IPS DF 6.9 (cell line): ENCODE measurements at places on chromosomes 2 and 18.

GRCh38 chr2:55282110-55282917 lies 13.3 kb upstream of the MTIF2 start:
- DNase-seq, result no peak

- no peak for DNase-seq
Measured at GRCh38 chr2:29050591-29050990, 23.7 kb downstream of the PCARE start.

DNA sequence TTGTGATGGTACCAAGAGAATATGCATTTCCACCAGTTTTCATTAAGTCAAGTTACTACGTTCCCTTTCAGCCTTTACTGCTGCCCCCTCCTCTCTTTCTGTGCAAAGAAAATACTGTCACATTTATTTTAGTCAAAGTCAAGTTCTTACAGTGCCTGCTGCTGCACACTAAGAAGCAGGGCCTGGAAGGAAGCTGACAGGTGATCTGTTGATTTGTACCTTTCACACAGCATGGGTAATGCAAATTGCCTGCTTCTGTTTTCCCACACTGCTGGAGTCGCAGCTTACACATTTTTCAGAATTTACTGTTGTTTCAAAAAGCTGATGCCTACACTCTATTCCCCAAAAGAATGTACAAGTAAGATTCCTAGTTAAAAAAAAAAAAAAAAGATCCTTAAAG lies 48.7 kb upstream of the CD226 start:
- no peak for DNase-seq

DNA sequence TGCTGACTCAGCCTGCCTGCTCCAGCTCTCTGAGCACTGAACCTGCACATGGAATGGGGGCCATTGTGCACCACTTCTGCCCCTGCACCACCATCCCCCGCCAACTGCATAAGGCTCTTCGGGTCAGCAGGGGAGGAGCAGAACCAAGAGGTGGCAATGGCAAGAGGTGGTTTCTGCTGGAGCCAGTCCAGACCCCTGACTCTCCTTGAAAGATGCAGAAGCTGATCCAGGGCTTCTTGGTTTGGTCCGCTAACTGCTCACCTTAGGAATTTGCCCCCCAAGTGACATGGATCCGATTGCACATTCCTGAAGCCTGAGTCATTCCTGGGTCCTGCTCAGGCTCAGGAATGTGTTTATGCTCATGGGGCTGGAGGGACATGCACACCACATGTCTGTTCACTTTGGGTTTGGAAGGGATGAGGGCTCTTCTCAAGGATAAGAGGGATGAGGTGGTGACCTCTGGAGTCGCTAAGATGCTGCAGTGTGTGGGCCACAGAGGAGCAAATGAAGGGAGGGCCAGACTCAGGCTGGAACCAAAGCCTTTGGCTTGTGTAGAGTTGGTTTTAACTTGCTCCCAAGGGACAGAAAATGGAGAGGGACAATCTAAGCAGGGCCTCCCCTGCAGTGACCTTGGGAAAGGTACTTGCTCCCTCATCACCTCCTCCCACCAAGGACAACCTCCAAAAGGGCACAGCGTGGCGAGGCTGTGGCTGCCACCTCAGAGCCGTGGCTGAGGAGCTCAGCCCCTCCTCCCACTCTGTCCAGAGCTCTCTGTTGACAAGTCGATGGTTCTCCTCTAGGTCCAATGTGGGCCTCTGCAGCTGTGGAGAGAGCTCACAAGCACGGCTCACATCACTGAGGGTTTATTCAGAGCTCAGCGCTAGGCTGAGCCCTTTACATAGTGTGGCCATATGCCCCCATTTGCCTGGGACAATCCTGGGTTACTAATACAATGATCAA lies 66.2 kb downstream of the HS1BP3 start:
- DNase-seq, result peak; percentile 93

DNA sequence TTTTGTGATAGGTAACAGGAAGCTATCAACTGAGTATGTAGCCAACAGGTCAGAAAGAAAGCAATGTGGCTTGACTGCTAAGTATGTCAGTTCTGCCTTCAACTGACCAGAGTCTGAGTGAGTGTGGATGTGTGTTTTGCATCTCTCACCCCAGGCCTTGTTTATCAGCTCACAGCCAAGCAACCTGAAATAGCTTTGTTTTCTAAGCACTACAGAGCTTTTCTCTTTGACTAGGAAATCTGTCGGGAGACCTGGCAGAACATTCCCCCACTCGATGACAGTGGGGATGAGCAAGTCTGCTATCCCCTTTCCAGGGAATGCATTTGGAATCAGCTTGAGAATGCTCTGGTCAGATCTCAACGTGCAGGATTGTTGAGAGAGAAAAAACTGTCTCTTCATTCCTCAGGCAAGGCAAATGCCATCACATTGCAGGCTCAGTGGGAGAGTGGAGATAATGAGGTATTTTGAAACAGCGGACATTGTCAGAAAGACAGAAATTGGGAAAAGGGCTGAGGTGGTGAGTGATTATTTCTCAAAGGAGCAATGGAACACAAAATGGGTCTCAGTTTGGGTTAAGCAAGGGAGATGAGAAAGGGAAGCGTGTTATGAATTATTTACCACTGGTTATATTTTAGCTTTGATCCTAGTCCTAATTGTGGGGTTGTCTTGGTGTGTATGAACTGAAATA lies 233.8 kb upstream of the PIK3C3 start:
- DNase-seq, result no peak

- no peak for DNase-seq
Measured at GRCh38 chr2:195451160-195451559, 205.9 kb upstream of the SLC39A10 start.

- no peak for DNase-seq
Measured at GRCh38 chr18:3283253-3283863, 21.4 kb downstream of the MYL12B start.

DNA sequence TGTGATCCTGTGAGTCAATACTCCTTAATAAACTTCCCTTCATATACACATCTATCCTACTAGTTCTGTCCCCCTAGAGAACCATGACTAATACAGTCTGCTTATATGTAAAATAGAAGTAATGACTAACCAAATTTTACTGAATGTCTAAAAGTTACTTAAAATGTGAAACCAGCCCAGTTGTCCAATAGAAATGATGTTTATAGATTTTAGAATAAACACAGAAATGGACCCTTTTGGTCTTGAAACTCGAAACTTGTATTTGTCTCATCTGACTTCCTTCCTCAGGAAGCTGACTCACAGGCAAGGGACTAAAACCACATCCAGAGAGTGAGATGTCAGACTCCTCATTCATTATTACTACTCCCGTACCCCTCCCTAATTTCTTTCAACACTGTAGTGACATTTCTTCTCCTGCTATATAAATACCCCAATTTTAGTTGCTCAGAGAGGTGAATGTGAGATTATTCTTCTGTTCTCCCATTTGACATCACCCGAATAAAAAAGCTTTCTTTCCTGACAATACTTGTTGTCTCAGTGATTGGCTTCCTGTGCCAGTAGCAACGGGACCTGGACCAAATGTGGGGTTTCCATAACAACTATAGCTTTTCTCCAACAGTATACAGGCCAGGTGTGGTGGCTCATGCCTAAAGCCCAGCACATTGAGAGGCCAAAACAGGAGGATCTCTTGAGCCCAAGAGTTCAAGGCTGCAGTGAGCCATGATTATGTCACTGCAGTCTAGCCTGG lies 486.0 kb downstream of the ERBB4 start:
- DNase-seq, result no peak

GRCh38 chr2:172704072-172704936 lies 31.3 kb upstream of the RAPGEF4 start:
- peak; percentile 13 for DNase-seq

DNA sequence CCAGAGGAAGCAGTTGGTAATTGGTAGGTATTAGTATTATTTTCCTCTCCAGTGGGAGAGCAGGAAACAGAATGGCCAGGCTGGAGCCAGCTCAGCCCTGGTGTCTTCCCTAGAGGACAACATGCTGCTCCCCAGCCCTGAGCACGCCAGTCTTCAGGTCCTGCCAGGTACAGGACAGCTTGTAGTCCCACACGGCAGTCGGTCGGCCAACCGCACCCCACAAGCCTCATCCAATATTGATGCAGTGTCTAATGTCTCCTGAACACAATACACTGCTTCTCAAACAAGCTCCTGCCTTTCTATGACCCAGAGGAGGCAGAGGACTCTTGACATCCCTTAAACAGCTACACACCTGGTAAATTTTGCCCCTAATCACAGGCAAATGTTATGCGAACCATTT lies 71.0 kb upstream of the PPP1CB start:
- no peak for DNase-seq

DNA sequence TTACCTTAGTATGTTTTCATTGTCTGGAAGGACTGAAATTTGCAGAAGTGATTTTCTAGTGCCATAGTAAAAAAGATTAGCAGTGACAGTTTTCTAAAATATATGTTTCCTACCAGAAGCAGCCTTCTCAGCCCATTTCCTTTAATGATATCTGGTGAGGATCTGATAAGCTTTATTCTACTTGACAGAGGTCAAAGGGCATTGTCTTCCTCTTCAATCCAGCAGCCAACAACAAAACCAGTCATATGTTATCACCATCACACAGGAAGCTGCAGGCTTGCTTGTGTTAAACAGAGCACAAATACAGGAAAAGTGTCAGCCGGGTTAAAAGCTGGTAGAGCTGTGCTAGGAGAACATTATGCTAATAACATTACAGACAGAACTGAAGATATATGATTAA lies 35.6 kb upstream of the ZSWIM2 start:
- no peak for DNase-seq

GRCh38 chr2:101821059-101821805 lies 123.7 kb downstream of the MAP4K4 start:
- DNase-seq, result no peak

GRCh38 chr2:150939087-150939486 lies 322.6 kb downstream of the RBM43 start:
- DNase-seq, result no peak

- no peak for DNase-seq
Measured at GRCh38 chr2:189641590-189641989, 19.7 kb upstream of the ASNSD1 start.

- no peak for DNase-seq
Measured at GRCh38 chr2:30037016-30037415, 109.8 kb upstream of the YPEL5 start.

DNA sequence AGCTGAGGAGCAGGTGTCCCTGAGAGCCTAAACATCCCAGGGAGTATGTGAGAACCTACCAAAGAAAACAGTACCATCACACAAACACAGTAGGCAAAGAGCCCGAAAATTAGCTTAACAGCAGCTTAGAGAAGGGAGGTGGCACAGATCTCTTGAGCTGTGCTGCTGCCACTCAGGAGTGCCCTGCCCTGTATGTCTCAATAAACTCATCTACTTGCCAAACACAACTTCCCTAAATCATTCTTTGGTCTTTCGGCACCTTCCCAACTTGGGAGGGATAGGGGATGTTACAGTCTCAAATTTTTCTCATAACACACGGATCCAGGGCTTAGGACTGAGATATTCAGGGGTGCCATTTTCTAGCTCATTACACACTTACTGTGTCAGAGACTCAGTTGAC lies 45.3 kb upstream of the C1D start:
- DNase-seq, result no peak

GRCh38 chr2:199449455-199449854 lies 8.3 kb downstream of the SATB2 start:
- no peak for DNase-seq

DNA sequence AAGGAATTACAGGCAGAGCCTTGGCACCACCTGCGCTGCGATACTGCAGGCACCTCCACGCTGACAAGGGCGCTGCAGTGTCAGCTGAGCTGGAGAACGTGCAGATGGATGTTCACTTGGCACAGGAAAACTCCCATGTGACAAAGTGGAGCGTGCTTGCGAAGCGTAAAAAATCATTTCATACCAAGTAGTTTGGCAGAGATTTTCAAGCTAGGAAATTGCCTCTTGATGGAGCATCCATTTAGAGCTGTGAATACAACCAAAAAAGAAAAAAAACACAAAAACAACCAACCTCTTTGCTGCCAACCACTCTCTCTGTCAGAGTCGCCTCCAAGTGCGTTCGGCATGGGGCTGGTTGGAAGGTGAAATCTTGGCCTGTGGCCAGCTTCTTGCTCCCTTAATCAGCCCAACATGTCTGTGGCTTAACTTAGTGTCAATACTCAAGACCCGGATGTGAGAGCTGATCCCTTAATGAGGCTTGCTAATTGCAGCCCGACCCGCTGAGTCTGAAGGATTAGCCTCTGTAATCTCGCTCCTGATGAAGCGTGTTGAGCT lies 38.1 kb downstream of the ACOXL start:
- no peak for DNase-seq
